Stimulated activated CD4-positive, alpha-beta T cell treated with anti-CD3 and anti-CD28 coated beads, Interleukin-15, amount 100 ng/mL, for 48 hours (primary cell): ENCODE measurements at places on chromosomes 7 and 10.

DNA sequence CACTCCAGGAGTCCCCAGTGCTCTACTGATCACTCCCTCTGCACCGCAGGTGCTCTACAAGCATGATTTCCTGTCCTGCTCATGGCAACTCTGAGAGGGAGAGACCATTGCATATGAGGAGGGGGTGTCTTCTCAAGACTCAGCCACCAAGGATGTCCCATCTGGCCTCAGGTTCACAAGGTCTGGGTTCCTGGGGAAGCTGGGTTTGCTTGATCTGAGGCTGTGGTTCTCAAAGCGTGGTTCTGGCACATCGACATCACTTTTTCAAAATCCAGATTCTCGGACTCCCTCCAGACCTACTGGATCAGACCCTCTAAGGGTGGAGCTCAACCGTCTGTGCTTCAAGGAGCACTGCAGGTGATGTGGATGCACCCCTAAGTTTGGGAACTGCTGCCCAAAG, 247.5 kb downstream of the PLXNA4 start:
- DNase-seq: no peak

DNA sequence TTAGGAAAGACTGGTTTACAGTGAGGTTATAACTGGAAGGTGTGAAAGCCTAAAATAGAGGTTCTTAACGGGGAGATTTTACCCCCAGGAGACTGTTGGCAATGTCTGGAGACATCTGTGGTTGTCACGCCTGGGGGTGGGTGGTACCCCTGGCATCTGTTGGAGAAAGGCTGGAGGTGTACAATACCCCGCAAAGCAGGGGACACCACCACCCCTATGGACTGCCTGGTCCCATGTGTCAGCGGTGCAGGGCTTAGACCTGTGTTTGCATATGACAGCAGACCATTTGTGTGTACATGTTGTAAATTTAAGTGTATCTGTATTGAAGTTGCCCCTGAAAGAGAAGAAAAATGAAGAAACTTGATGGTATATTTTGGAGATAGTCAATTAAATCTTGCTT, 9.8 kb downstream of the LRRC27 start:
- no peak for DNase-seq

DNA sequence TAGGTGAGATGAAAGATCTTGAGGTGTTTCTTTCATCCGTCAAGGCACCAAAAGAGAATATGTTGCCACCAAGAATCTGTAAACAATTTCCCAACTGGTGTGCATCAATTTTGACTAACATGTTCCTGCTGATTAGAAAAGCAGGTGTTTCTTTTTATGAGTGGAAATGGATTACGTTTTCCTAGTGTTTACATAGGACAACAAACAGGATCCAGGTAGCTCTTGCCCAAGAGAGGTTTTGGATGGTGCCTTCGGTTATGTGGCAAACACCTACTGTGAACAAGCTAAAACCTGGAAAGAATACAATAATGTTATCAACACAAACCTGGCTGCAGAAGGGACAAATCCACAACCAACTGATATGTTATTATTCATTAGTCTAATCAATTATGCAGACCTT, 53.6 kb upstream of the WNT16 start:
- DNase-seq: no peak

GRCh38 chr10:114279289-114279688, 40.2 kb downstream of the VWA2 start:
- DNase-seq: no peak

GRCh38 chr7:90298145-90299038, 22.7 kb downstream of the FAM237B start:
- no peak for DNase-seq

GRCh38 chr10:106625751-106626150, 538.8 kb downstream of the SORCS1 start:
- no peak for DNase-seq

DNA sequence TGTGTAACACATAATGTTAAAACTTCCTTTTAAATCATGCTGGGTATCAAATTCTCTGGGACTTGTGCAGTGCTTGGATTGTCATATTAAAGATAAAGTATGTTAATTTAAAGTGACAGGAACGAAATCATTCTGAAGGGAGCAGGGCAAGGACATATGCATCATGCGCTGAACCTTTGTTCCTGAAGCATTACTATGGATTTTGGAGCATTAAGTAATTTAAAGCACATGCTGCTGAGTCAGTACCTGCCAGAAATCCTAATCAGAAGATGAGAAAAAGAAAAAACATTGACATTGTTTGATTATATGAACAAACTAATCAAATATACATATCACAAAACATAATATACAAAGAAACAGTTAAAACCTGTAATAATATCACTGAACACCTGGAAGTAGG, 101.4 kb downstream of the MICU1 start:
- DNase-seq: no peak

DNA sequence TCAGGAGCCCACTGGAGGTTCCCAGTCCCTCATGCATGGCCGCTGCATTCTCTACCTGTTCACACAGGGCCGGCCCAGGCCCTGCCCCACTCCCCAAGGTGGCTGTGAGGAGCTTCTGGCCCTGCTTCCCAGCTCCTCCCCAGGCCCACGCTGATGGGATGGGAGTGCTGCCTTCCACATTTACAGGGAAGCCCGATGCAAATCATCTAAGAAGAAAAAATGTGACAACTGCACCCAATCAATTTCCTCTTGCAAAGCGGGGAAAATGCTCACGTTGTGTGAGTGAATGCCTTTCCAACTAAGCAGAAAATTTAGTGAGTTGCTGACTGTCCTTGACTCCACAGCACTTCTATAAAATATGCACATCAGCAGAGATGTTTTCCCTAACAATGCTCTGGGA, 485.8 kb upstream of the MGMT start:
- no peak for DNase-seq

DNA sequence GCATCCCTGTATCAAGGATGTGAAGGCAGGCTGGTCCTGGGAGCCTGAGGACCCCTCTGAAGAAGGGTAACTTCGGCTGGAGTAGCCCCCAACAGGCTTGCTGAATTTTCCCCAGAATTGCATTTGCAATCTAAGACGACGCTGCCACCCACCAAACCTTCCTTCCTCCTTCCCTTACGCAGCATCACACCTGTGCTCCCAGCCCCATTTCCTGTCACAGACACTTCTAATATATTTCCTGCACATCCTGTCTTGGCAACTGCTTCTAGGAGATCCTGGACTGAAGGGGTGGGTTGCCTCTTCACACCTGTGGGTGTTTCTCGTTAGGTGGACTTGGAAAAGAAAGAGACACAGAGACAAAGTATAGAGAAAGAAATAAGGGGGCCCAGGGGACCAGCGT, 9.4 kb upstream of the PGAM1 start:
- no peak for DNase-seq

DNA sequence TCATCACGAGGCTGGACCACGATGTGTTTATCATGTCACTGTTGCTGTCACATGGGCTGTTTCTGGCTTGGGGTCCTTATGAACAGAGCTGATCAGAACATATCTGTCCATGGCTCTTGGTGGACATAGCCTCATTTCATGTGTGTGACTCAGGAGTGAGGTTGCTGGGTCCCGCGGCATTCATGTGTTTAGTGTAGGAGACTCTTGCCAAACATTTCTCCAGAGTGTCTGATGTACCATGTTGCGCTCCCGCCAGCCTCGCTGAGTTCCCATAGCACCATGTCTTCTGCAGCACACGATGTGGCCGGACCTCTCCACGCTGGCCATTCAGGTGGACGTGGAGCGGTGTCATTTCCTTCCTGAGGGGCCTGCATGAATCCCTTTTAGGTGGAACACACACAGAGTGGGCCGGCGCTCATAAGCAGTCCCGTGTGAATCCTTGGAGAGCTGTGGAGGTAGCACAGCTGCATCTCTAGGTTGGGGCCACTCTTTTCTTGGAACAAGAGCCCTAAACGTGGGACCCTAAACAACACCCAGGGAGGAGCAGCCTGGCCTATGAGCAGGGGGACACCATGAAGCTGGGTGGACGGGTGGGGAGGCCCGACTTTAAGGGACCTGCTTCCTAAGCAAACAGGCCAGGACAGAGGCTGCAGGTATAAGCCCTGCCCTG, 134.6 kb downstream of the LHPP start:
- no peak for DNase-seq

- no peak for DNase-seq
These were observed 950.7 kb upstream of the PHF14 start for GRCh38 chr7:10022957-10023356.

DNA sequence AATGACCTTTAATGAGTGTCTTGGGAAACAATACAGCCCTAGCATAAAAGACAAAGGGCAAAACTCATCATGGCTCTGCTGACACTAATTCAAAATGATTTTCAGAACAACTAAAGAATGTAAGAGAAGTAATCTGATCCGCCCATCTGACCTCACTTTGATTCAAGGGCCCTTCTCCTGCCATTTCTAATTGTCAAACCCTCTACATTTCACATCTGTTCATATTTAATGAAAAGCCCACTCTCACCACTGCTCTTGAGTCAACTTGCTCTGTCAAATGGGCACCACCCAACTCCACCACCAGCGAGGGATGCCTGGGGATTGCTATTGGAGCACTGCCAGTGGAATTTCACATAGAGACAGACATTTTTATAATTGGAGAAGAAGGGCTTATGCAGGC, 639.2 kb downstream of the KCNMA1 start:
- DNase-seq: no peak

- DNase-seq: no peak
These were observed 9.9 kb downstream of the ARID5B start for GRCh38 chr10:61911425-61911824.

- DNase-seq: no peak
These were observed 145.0 kb downstream of the WDR37 start for GRCh38 chr10:1200866-1201807.

DNA sequence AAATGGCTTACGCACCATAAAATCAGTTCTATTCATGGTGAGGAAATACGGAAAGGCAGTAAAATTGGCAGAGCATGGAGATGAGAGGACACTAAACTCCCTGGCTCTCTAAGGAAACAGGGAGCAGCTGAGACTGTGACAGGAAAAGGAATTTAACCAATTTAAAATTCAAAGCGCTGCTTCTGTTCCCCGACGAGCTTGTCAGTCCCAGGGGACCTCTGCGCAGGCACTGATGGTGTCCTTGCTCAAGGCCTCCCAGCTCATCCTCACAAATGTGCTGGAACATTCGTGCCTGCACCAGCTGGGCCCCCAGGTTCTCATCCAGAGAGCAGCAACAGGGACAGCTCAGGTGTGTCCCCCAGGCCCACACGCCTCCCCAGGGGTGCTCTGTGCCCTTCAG, 101.4 kb downstream of the MAD1L1 start:
- no peak for DNase-seq

DNA sequence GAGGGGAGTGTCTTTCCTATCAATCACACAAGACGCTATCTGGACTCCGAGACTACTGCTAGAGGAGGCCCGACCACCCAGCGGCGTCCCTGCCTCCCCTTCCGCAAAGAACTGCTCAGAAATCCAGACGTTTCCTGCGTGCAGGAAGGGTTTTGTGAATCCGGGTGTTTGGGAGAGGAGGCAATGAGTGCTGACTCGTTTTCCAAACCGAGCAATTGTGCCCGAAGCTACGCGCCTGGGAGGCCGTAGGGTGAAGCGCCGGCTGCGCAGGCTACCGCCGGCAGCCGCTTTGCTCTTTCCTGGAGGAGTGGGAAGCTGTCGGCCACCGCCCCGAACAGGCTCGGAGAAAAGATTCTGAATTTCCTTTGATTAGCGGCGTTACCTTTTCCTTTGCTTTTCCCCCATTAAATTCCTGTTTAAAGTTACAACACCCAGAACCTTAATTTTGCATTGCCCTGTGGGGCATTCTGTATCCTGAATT, 5.3 kb downstream of the VAX1 start:
- no peak for DNase-seq

DNA sequence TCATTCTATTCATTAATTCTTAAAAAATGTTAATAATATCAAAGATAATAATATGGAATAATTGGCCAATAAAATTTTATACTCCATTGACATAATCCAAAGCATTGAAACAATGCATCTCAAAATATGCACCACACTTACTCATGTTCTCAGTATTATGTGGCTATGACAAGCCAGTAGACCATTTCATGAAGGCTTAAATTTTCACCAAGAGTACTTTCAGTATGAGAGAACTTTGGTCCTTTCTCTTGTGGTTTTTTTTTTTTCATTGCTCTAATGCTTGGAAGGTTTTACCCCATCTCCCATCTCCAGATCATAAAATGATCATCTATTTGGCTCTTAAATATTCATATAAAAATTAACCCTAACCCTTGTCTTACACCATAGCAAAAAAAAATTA, 45.5 kb upstream of the TMEM140 start:
- no peak for DNase-seq

GRCh38 chr7:54769203-54769602, 10.2 kb upstream of the SEC61G start:
- DNase-seq: no peak

GRCh38 chr10:21172930-21173801, 276.1 kb upstream of the NEBL start:
- no peak for DNase-seq

- DNase-seq: no peak
These were observed 32.6 kb upstream of the MXI1 start for GRCh38 chr10:110174816-110175215.

DNA sequence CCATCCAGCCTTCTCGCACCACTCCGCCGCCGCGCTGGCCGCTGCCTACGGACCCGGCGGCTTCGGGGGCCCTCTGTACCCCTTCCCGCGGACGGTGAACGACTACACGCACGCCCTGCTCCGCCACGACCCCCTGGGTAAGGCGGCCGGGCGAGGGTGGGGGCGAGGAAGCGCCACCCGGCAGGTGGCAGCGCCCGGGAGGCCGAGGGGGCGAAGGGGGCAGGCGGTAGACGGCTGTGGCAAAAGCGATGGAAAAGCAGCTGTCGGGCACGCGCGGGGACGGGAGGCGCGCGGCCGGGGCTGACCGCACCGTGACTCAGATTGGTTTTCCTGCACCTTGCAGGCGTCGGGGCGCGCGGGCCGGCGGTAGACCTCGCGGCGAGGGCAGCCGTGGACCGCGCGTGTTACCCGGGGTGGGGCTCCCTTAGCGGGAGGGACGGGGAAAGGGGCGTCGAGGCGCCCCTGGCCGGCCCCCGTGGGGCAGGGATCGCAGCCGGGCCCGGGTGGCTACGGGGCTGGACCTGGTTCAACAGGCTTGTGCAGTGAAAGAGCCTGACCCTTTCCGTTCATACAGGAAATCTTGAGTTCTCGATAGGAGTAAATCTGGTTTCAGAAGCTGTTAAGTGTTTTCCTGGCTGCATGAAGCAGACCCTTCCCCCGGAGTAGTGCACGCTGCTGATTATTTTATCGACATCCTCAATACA, 608 bp downstream of the HHEX start:
- peak; percentile 41 for DNase-seq

DNA sequence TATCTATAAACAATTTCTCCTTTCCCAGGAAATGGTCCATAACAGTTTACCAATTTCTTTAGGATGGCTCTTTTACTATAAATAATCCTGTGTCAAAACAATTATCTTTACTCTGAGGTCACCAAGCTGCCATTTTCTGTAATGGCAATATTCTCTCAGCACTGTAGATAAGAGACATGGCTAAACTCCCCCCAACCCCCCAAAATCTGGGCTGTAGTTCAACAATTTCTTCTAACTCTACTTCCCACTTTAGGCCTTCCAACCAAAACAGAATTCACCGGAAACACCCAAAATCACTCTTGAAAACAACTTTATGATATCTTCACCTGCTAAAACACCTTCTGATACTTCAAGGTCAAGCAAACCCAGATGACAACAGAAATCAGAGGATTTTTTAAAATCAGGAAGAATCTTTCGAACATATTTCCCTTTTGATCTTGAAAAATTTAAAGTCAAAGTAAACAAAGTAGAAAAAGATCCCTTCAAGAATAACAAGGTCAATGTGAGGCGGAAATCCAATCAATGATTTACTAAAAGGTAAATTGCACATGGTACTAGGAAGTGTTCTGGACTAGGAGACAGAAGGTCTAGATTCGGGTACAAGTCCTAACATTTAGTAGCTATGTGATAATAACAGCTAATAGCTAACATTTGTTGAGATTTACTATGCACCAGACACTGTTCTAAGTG, 176.8 kb downstream of the CPEB3 start:
- DNase-seq: no peak
